Retinal pigment epithelial cell (primary cell): ENCODE measurements at places on chromosomes 2 and 18.

DNA sequence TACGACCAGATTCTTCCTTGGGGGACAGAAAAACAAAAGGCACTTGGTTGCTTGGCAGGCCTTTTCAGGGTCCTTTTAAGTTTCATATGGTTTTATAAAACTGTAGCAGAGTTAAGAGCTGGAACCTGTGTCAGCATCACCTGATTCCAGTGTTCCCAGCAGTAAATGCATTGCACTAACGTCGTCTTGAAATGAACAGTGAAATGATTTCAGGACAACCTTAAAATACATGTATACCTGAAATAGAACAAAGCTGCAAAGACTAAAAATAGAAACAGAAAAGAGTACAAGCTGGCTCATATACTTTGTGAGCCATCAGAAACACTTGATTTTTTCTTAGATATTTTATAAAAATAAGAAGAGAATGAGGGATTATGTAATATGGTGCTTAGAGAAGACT lies 51.9 kb downstream of the ACSL3 start:
- DNase-seq, result no peak

DNA sequence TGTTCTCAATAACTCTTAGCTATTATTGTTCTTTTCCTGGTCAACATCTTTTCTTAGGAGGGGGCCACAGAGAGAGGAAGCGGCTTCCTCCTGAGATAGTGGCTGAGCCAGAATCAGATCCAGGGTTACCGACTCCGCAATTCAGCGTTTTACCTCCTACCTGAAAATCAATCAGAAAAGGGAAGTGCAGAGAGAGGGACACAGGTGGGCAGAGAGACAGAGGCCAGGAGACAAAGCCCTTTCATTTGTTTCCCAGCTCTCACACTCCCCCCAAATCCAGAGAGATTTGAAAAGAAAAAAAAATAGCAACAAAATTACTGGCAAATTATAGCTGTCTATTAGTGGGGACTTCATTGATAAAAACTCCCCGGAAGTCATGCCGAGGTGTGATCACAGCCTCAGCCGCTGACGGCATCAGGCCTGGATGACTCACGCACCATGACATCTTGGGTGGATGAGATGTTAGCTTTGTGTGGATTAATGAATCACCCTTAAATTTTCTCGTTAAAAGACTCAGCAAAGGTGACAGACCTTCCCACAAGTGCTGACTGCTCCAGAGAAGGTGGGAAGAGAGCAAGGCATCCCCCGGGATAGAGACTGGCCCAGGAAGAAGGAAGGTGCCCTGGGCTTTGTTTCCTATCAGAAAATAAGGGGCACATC lies 120.7 kb downstream of the LOXHD1 start:
- DNase-seq, result no peak

DNA sequence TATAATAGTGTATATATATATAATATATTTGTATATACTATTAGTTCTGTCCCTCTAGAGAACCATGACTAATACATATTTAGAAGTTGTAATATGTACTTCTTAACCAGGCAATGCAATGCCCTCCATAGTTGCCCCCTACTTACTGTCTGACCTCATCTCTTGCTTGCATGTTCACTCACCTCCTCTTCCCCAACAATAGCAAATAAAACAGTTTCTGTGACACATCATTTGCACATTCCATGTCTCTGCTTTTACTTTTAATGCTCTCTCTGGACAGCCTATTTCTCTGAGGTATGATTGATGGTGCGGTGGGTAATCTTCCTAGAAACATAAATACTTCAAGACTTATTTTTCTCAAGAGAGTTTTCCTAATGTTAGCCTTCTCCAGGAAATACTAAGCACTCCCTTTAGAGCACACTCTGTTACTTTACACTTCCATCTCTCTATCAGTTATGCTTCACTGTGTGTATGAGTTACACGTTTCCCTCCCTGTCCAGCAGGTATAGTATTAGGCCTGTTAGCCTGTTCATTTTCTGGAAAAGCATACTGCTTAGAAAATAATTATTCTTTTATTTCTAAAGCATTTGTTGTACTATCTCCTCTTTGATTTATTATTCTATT lies 295.6 kb upstream of the LRATD1 start:
- no peak for DNase-seq

DNA sequence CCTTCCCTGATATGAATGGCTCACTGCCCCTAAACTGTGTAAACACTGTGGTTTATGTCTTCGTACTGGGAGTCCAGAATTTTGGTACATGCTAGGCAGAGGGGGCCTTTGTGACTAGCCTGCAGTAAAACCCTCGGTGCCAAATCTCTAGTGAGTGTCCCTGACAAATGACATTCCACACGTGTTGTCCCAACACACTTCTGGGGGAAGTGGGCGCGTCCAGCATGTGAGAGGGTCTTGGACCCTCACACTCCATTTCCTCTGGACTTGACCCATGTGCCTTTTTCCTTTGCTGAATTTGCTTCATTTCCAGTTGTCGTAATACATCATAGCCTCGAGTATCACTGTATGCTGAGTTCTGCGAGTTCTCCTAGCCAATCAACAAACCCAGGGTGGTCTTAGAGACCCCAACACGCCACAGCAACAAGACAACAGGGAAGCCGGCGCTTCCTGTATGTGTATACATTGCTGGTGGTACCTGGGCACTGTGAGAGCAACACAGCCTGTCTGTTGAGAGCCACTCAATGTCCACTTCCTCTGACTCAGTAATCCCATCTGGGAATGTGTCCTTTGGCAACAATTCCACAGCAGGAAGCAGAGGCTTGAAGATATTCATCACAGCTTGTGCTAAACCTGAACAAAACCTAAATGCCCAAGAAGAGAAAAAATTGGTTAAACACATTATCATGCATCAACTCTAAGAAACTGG lies 26.9 kb upstream of the SLC66A3 start:
- DNase-seq, result no peak

- no peak for DNase-seq
Measured at GRCh38 chr2:69668598-69668997, 25.1 kb upstream of the AAK1 start.

- peak; percentile 38 for DNase-seq
Measured at GRCh38 chr2:237558961-237559641, 7.3 kb upstream of the PRLH start.

GRCh38 chr18:31100436-31101182 lies 1.6 kb downstream of the DSC2 start:
- no peak for DNase-seq

DNA sequence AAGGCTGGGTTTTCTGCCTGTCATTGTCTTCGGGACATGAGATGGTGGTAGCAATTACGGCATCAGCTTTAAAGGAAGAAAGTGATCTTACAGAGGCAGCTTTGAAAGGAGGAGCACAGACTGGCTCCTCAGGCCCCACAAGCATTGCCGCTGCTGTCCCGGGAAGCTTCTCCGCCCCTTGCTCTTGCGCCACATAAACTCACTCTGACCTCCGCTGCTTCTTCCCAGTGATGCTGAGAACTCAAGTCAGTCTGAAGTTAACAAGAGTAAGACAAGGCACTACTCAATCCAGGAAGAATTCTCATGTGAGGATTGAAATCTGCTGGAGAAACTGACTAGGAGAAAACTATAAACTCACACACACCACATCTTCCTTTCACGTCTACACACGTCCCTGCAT lies 112.4 kb upstream of the RIOK3 start:
- no peak for DNase-seq

DNA sequence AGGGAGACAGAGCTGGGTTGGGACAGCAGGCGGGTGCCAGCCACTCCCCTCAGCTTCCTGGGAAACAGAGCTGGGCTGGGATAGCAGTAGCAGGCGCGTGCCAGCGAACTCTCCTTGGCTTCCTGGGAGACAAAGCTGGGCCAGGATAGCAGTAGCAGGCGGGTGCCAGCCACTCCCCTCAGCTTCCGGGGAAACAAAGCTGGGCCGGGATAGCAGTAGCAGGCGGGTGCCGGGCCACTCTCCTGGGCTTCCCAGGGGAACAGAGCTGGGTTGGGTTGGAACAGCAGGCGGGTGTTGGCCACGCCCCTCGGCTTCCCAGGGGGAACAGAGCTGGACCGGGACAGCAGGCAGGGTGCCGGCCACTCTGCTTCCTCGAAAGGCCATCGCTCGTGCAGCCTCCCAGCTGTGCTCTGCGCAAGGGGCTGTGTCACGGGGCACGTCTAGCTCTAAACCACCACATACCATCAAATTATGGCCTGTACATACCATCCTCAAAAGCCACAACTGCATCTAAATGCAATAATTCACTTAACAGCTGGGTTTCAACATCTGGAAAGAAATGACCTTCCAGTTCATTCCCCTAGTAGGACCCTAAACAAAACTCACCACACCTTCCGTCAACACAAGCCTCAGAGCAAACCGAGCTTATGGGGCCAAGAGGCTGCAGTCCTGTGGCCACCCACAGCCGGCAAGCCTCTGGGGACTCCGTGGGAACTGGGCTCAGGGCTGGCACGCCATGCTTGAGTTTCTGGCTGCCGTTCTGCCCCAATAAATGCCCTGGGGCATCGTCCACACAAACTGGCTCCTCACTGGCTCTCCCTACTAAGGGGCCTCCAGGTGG lies 228.3 kb downstream of the TWIST2 start:
- DNase-seq, result no peak

- no peak for DNase-seq
Measured at GRCh38 chr2:188039307-188039706, 252.4 kb upstream of the GULP1 start.
